WTC11 (cell line): ENCODE measurements at places on chromosomes 1 and 21.
A peak's percentile ranks its signal among the peaks of the same experiment; 100 is the strongest.

DNA sequence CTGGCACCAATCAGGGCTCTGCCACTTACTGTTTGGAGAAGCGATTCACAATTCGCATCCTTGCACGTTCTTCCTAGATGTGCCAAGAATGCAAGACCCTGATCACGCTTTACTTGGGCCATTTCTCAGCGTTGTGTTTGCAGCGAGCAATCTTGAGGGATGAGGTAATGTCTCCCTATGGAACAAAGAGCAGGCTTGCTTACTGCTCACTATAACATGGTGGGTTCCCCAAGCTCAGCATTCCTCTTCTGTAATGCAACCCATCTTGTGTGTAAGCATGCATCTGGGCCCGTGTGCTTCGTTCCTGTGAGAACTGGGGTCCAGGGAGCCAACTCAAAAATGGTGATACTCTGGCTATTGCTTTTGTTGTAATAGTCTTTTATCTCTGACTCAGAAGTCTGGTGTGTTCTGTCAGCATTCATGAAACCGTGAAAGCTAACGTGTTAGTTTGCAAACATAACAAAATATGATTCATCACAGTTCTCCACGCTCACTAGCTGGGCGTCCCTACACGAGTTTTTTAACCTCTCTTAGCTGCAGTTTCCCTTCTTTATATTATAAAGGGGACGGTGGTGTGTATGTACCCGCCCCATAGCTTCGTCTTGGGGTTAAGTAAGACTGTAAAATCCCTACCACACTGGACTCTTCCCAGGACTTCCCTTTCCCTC, 33.3 kb downstream of the DNTTIP2 start:
- peaks cover 13% of the 10 kb centered on the region for H3K4me1 ChIP-seq
- H3K36me3 ChIP-seq = peaks cover 12% of the 10 kb centered on the region
- peak overlapping the region; percentile 95 for H3K4me3 ChIP-seq
- peak; percentile 14 for DNase-seq

- H3K4me3 ChIP-seq = no peak overlapping the region
- DNase-seq = no peak
- no peak overlapping the region for H3K27ac ChIP-seq
- H3K27me3 ChIP-seq = no peaks in the 10 kb centered on the region
- H3K4me1 ChIP-seq = no peaks in the 10 kb centered on the region
These were observed 14.5 kb upstream of the PTTG1IP start for GRCh38 chr21:44887807-44888580.

DNA sequence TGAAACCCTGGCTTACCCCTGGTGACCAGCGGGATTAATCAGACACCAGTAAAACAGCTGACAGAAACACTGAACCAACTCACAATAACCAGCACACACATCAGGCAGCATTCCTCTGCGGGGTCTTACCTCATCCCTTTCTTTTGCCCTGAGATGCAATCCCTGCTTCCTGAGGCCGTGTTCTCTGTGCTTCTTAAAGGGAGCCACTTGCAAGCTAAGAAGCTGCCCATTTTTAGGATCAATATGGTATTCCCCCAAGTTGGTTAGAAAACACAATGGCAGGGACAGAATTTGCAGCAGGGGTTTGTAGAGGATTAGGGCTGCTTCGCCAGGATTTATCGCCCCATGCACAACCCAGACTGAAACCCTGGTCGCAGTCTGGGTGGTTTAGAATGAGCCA, 74.7 kb upstream of the OLIG2 start:
- no peak for DNase-seq
- no peaks in the 10 kb centered on the region for H3K36me3 ChIP-seq
- H3K27me3 ChIP-seq = no peaks in the 10 kb centered on the region; the same call in 1 of the 2 replicates
- H3K27ac ChIP-seq = no peak overlapping the region
- no peak overlapping the region for H3K4me3 ChIP-seq

- H3K4me3 ChIP-seq = no peak overlapping the region
- H3K36me3 ChIP-seq = peaks cover 19% of the 10 kb centered on the region
- no peaks in the 10 kb centered on the region for H3K27me3 ChIP-seq
These were observed 21.6 kb downstream of the RAVER2 start for GRCh38 chr1:64766429-64766828.

GRCh38 chr21:46551636-46552241, 53.1 kb downstream of the S100B start:
- no peak overlapping the region for H3K27ac ChIP-seq
- no peak overlapping the region for H3K4me3 ChIP-seq
- H3K4me1 ChIP-seq = no peaks in the 10 kb centered on the region
- DNase-seq = peak; percentile 35
- no peaks in the 10 kb centered on the region for H3K27me3 ChIP-seq

DNA sequence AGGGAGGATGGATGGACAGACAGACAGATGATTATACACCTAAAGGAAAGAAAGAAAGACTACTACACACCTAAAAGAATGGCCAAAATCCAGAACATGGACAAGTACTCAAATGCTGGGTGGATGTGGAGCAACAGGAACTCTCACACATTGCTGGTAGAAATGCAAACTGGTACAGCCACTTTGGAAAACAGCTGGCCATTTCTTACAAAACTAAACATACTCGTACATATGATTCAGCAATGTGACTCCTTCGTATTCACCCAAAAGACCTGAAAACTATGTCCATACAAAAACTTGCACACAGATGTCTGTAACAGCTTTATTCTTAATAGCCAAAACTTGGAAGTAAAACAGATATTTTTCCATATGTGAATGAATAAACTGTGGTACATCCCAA, 51.3 kb downstream of the PRPF38A start:
- no peak overlapping the region for H3K27ac ChIP-seq
- peaks cover 39% of the 10 kb centered on the region for H3K4me1 ChIP-seq
- no peak overlapping the region for H3K4me3 ChIP-seq
- H3K36me3 ChIP-seq = peaks cover 31% of the 10 kb centered on the region

GRCh38 chr1:59990470-59990869, 63.9 kb upstream of the CYP2J2 start:
- no peaks in the 10 kb centered on the region for H3K27me3 ChIP-seq

- no peak for DNase-seq
- H3K36me3 ChIP-seq = peaks cover 4% of the 10 kb centered on the region
- H3K27me3 ChIP-seq = no peaks in the 10 kb centered on the region
These were observed 41.3 kb downstream of the TBX19 start for GRCh38 chr1:168321945-168322344.

- H3K4me3 ChIP-seq = no peak overlapping the region
- no peaks in the 10 kb centered on the region; the same call in 1 of the 2 replicates for H3K27me3 ChIP-seq
- no peaks in the 10 kb centered on the region for H3K4me1 ChIP-seq
- no peak overlapping the region for H3K27ac ChIP-seq
These were observed 404.0 kb upstream of the VAMP3 start for GRCh38 chr1:7366955-7367665.

DNA sequence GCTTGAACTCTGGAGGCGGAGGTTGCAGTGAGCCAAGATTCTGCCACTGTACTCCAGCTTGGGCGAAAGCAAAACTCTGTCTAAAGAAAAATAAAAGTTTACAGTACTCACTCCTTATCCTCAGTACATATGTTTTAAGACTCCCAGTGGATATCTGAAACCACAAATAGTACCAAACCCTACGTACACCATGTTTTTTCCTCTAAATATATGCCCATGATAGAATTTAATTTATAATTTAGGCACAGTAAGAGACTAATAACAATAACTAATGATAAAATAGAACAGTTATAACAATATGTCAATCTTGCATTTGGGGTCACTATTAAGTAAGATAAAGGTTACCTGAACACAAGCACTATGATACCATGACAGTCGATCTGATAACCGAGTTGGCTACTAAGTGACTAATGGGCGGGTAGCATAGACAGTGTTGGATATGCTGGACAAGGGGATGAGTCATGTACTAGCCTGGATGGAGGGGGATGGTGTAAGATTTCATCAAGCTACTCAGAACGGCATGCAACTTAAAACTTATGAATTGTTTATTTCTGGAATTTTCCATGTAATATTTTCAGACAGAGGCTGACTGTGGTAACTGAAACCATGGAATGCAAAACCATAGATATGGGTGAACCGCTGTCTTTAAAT, 43.7 kb downstream of the ST7L start:
- H3K4me3 ChIP-seq = no peak overlapping the region
- no peaks in the 10 kb centered on the region for H3K4me1 ChIP-seq
- H3K36me3 ChIP-seq = peaks cover 36% of the 10 kb centered on the region
- no peak overlapping the region for H3K27ac ChIP-seq
- DNase-seq = no peak
- no peaks in the 10 kb centered on the region for H3K27me3 ChIP-seq

GRCh38 chr1:84724128-84724860, 34.0 kb upstream of the SSX2IP start:
- peak; percentile 85 for DNase-seq
- H3K27me3 ChIP-seq = no peaks in the 10 kb centered on the region
- no peak overlapping the region for H3K27ac ChIP-seq
- H3K4me3 ChIP-seq = no peak overlapping the region

DNA sequence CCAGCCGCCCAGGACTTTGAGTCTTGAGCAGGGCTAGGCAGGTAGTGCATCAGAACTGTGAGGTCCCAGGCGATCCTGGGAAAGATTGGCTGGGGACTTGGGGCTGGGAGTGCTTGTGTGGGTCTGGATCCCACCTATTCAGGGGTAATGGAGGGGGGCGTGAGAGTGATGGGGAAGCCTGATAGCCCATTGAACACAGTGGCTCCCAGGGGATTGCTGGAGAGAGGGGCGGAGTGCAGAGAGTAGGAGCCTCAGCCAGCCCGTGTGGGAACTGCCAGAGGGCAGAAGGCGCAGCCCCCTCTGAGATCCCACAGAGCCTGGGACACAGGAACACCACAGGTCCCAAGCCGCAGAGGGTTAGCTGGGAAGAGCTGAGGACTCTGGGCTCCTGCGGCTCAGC, 19.3 kb upstream of the PDZK1IP1 start:
- no peak overlapping the region for H3K27ac ChIP-seq
- peak overlapping the region; percentile 52 for H3K4me3 ChIP-seq
- peaks cover 63% of the 10 kb centered on the region for H3K27me3 ChIP-seq
- peaks cover 36% of the 10 kb centered on the region for H3K4me1 ChIP-seq
- no peak for DNase-seq

GRCh38 chr1:204113896-204114295, 37.9 kb downstream of the ETNK2 start:
- H3K27ac ChIP-seq = peak overlapping the region; percentile 84
- H3K36me3 ChIP-seq = peaks cover 48% of the 10 kb centered on the region
- no peaks in the 10 kb centered on the region for H3K27me3 ChIP-seq

DNA sequence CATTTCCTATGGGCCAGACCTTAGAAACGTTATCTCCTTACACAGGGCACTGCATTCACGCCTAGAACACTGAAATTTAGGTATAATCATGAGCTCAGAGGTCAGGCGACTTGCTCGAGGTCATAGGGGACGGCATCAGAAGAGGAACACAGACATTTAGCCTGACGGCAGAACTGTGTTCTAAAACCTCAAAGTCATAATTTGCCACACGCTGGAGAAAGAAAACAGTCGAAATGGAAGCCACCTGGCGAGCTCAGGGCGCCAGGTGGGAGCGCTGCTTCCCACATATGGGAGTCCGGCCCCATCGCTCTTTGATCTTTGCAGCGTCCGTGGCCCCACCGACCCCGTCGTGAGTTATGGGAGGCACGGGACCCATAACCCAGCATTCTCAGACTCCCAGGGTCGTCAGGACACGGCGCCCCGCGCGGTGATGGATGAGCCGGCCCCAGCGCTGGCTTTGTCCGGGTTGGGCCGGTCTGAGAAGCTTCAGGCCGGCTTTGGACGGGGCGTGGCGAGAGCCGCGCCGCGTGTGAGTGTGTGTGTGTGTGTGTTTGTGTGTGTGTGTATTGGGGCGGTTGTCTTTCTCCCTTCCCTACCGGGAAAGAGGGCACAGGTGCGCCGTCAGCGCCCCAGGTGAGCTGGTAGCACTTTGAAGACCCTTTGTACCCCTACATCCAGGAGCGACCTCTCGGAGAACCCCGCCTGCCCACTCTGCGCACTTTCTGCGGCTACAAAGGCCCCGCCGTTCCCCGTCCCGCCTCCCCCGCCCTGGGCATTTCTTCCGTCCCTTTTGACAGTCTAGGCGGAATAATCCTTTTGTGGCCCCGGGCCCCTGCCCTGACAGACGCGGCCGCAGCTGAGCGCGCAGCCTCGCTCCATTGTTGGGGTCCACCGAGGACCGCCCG, 861 bp upstream of the DRAXIN start:
- peak; percentile 64 for DNase-seq
- no peaks in the 10 kb centered on the region for H3K27me3 ChIP-seq
- H3K27ac ChIP-seq = peak overlapping the region; percentile 94

DNA sequence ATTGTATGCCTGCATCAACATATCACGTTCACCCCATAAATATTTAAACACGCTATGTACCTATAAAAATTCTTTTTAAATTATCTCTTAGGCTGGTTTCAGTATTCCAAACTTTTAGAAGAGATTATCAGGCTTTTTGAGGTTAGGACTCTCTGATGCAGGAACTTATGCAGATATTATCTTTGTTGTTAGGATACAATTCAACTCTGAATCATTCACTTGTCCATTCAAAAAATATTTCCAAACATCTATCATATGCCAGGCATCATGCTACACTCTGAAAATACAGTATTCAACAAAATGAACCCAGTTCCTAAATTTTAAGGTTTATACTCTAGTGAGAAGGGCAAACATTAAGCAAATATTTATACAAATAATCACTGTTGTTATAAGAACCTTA, 40.5 kb downstream of the ASH1L start:
- H3K4me1 ChIP-seq = no peaks in the 10 kb centered on the region
- DNase-seq = no peak
- H3K36me3 ChIP-seq = peaks cover 15% of the 10 kb centered on the region
- H3K27me3 ChIP-seq = no peaks in the 10 kb centered on the region
- H3K27ac ChIP-seq = no peak overlapping the region
- no peak overlapping the region for H3K4me3 ChIP-seq

- H3K4me1 ChIP-seq = no peaks in the 10 kb centered on the region
- no peaks in the 10 kb centered on the region for H3K36me3 ChIP-seq
- H3K4me3 ChIP-seq = no peak overlapping the region
- no peak overlapping the region for H3K27ac ChIP-seq
- no peak for DNase-seq
- peaks cover 35% of the 10 kb centered on the region for H3K27me3 ChIP-seq
These were observed 118.9 kb upstream of the SYT6 start for GRCh38 chr1:114272593-114272992.
